HepG2 (cell line): ENCODE measurements at places on chromosomes 11 and 22.

- DNase-seq: no peak
These were observed 197.2 kb upstream of the PITPNB start for GRCh38 chr22:28116219-28116673.

- peak; percentile 11 for DNase-seq
These were observed 5.7 kb upstream of the FBXO3 start for GRCh38 chr11:33779849-33780528.

DNA sequence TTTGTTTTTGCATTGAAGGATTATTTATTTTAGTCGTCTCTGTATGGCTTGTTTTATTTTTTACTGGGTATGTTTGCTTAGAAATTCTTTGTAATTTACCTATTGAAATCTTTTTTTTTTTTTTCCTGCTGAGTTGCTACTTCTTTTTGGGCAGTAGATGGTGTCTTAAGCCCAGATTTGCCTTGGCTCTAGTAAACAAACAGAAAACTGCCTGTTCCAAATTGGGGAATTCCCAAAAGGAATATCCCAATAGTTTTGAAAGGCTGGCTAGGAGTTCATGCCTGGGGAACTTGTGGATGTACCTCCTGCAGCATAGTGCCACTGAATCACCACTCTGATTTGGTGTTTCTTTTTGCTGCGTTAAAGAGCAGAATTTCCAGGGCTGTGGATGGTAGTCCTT lies 17.7 kb downstream of the PAMR1 start:
- DNase-seq: no peak

- DNase-seq: no peak
These were observed 27.4 kb upstream of the CBX7 start for GRCh38 chr22:39179841-39180335.

DNA sequence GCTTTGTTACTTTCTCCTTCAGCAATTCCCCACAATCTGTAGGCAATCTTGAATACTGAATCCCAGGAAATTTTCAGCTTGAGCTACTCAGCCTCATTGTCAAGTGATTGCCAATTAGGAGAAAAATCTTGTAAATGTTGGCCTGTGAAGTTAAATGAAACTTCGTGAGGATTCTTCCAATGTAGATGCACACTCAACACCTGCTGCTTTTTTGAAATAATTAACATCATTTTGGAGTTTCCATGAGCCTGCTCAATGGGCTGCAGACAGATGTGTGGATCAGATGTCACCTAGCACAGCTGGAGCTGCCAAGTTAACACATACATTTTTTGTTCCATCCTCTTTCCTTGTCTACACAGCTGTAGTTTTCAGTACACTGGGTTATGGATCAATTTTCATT lies 645.6 kb upstream of the LUZP2 start:
- no peak for DNase-seq

GRCh38 chr11:15185021-15185420 lies 70.3 kb downstream of the INSC start:
- no peak for DNase-seq

GRCh38 chr11:92850296-92850826 lies 119.1 kb upstream of the MTNR1B start:
- no peak for DNase-seq

DNA sequence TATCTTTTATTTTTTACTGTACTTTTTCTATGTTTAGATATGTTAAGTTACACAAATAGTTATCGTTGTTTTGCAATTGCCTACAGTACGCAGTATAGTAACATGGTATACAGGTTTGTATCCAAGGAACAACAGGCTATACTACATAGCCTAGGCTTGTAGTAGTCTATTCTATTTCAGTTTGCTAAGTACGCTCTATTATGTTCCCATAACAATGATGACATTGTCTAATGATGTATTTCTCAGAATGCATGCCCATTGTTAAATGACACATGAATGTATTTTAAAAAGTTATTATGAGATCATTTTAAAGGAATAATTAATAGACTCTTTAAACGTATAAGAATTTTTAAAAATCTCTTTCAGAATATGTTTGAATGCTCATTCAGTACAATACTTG lies 696.7 kb upstream of the CCDC90B start:
- DNase-seq: no peak

GRCh38 chr22:46803936-46804335 lies 41.5 kb downstream of the TBC1D22A start:
- no peak for DNase-seq

- no peak for DNase-seq
These were observed 478.1 kb upstream of the CHORDC1 start for GRCh38 chr11:90700789-90701439.

GRCh38 chr11:12552692-12553091 lies 121.5 kb upstream of the TEAD1 start:
- no peak for DNase-seq

GRCh38 chr11:112524798-112525197 lies 264.1 kb upstream of the PLET1 start:
- no peak for DNase-seq

DNA sequence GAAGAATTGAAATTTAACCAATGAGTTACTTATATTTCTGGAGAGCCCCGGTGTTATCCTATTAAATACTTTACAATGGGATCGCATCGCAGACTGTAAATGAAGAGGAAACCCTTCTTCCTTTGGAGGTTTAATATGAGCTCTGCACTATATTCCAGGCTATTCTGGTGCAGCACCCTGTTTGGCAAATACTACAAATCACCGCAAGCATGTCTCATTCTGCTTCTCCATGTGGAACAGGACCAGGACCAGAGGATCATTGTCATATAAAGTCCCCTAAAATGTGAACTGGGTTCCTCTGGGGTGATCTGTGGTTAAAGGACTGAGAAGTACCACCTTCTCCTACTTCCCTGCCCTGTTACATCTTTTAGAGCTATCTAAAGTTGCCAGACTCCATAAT lies 703.7 kb downstream of the DLG2 start:
- no peak for DNase-seq

DNA sequence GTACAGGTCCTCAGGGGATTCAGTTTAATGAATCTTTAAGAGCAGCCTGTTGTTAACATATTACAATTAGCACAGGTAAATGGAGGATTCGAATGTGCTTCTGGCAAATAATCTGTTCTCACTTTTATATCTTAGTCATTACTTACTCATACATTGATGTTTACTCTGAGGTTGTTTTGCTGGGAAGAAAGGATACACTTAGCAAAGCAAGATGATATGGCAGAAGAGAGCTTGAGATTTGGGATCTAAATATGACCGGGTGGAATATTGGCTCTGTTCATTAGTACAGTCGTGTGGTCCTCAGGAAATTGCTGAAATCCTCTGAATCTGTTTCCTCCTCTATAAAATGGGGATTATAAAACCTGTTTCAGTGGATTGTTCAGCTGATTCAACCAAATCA lies 59.7 kb downstream of the SPON1 start:
- DNase-seq: no peak

DNA sequence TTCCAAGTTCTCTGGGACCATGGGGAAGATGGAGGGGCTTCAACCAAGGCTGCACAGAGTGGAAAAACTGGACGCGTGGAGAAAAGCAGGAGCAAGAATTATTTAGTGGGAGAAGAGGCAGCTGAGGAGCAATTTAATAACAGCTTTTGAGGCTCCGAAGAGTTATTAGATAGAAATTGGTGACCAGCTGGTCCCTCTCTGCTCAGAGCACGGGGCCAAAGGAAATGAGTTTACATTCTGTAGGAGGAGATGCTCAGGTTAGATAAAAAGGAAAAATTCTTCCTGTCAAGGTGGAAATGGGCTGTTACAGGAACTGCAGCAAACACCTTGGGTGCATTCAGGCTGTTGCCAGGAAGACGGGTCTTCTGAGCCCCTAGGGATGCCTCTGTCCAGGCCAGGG lies 47.0 kb upstream of the GALNT18 start:
- no peak for DNase-seq

DNA sequence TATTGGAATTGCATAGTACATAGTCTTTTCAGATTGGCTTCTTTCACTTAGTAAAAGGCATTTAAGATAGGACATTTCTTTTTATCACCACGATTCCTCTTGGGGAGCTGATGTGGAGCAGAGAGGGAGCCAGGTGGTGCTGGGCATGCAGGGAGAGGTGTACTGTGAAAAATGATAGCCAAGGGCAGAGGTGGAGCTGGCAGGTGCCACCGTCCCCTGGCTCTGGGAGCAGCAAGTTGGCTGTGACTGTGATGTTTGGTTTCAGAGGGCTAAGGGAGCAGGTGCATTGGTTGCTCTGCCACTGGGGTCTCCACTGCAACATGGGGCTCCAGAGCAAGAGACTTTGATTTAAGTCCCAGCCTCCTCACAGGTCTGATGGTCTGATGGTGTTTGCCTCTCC lies 16.5 kb downstream of the SGSM1 start:
- DNase-seq: no peak

DNA sequence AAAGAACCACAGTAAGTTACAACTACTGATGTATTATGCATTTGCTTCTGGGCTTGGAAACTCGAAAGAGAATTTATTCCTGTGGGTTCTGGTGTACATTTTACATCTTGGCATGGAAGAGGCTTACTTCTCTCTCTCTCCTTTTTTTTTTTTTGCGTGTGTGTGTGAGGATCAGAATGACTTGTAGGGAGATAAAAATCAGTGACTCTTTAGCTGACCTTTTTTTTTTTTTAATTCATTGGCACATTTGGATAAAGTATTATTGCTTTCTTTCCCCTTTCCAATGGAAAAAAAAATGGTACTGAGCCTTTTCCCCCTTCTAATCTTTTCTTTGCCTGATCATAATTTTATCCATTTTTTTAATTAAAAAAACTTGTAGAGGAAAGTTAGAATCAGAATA lies 43.5 kb downstream of the EXT2 start:
- DNase-seq: no peak

DNA sequence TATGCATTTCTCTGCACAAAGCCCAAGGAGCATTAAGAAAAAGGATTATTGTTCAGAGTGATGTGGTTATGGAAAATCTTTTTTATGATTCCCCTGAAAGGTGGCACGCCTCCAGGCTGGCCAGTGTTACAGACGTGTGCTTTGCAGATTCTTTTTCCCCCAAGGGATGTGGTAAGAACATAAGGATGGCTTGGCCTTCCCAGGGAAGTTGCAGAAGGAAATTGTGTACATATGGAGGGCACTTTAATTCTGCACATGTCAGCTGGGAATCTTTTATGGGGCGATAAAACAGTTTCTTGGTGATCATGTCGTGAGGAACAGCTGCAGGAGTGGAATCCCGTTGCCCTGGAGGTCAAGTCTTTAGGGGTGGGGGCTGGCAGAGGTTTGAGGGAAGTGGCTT lies 9.7 kb downstream of the SMARCB1 start:
- no peak for DNase-seq

- no peak for DNase-seq
These were observed 151.8 kb upstream of the TTC12 start for GRCh38 chr11:113162592-113162962.

GRCh38 chr11:66835768-66836405 lies 7.4 kb upstream of the RCE1 start:
- no peak for DNase-seq

GRCh38 chr11:96265220-96265737 lies 77.7 kb downstream of the MAML2 start:
- DNase-seq: no peak
